ENCODE measurements at places on chromosomes 11 and 22.

GRCh38 chr11:109696191-109696897 is 274.4 kb downstream of the C11orf87 start:
- no peak for DNase-seq

- DNase-seq, result no peak
Observed at GRCh38 chr22:43256976-43257545, 70.1 kb upstream of the TTLL12 start.

DNA sequence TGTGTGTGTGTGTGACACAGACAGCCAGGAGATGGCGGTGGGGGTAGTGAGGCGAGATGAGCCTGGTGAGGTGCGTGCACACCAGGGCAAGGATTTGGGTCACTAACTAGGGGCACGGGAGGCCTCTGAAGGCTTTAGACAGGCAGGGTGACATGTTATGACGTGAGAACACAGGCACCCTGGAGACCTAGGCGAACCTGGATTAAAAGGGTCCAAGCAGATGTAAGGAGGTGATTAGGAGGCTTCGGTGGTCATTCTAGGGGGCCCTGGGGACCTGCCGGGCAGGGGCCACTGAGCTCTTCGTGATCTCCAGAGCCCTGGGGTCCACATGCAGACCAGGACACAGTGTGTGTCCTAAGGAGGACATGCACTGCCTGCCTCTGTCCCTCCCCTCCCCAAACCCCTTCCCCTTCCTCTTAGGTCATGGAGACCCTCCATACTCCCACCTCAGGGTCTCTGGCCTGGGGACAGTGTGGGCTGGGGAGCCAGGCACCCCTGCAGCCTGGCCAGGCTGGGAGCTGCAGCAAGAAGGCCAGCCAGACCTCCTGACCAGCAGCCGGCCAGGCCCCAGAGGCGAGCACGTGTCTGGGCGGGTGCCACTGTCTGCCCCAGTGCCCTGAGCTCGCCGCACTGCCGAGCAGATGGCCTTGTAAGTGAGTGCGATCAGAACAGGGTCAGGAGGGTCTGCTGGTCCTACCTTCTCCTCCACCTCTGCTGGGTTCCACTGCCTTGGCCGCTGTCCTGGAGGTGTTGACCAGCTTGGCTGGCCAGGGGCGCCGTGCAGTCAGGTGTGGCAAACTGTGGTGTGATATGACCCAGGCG is 32.1 kb downstream of the IFT27 start:
- DNase-seq, result no peak

- DNase-seq, result no peak
Observed at GRCh38 chr11:68264244-68264643, 7.5 kb downstream of the C11orf24 start.

GRCh38 chr11:78689101-78689500 is 114.4 kb upstream of the NARS2 start:
- DNase-seq, result no peak

DNA sequence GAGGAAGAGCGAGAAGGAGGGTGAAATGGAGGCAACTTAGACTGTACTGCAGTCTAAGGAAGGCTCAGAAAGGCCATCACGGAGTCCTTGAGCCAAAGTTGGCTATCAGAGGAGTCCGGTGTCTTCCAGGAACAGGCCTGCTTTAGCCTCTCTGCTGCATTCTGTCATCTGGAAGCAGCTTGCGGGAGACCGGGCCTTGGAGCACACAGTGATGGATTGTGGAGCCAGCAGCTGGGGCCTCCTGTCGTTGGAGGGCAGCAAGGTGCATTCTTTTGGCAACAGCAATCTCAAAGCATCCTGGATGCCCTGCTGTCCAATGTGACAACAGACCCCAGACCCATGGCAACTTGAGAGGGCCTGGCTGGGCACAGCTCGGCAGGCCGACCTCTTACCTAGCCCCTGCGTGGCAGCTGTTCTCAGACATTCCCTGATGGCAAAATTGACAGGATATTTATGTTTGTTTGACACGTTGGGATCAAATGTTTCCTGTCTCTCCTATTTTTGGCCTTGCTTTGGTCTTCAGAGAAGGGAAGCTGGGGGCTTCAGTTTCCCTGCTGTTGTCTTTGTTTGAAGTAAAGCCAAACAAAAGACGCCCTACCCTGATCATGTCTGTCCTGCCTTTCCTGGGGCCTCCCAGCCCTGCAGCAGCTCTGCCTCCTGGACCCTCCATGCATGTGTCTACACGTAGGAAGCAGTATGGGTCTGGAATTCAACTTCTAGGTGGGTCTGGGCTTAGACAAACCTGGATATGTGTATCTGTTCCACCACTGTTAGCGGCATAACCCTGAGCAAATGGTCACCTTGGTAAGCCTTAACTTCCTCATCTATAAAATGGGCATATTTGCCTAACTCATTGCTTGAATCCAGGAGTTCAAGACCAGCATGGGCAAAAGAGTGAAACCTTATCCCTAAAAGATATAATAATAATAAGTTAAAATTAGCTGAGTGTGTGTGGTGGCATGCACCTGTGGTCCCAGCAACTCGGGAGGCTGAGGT is 43.9 kb upstream of the LMO2 start:
- no peak for DNase-seq

DNA sequence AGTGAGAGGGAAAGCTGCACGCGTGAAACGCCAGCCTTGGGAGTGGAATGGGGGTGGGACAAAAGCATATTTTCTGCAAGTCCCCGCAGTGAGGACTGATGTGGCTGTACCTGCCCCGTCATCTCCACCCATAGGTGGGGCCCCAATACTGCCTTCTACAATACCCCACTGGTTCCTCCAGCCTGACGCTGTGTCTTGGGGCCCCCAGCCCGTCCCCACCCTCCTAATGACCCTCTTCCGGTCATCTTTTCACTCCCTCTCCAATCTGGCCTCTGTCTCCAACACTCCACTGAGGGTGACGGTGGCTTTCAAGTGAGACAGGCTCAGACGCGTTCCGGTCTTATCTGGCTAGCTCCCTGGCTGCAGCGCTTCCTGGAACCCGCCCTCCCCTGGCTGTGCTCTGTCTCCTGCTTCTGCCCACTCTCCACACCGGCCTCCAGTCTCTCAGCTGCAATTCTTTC is 104.2 kb downstream of the MICAL3 start:
- DNase-seq, result no peak

GRCh38 chr11:96538104-96538503 is 148.3 kb downstream of the JRKL start:
- no peak for DNase-seq

- DNase-seq, result no peak
Observed at GRCh38 chr11:112348480-112349029, 87.9 kb upstream of the PLET1 start.

GRCh38 chr11:99535819-99536218 is 515.1 kb downstream of the CNTN5 start:
- no peak for DNase-seq

- no peak for DNase-seq
Observed at GRCh38 chr22:18044548-18045271, 20.3 kb upstream of the MICAL3 start.

DNA sequence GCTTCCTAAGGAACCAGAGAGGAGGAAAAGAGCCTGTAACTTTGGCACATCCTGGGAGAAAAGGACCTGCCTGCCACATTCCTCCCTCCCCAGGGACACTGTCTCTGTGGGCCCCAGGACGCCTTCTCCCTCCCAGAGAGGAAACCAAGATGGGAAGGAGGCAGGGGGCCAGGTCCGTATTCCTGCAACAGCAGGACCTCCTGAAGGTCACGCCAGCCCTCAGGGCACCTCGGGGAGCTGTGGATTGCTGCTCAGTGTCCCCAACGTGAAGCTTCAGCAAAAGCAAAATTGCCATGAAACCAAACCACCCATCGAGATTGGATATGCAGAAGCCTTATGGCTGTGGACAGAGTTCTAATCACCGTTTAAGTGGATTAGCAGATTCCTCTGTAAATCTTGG is 86.7 kb downstream of the ARHGAP8 start:
- DNase-seq, result no peak

GRCh38 chr11:117662255-117662654 is 134.8 kb downstream of the DSCAML1 start:
- no peak for DNase-seq

- DNase-seq, result no peak
Observed at GRCh38 chr11:69201764-69202370, 46.1 kb downstream of the SMIM38 start.

DNA sequence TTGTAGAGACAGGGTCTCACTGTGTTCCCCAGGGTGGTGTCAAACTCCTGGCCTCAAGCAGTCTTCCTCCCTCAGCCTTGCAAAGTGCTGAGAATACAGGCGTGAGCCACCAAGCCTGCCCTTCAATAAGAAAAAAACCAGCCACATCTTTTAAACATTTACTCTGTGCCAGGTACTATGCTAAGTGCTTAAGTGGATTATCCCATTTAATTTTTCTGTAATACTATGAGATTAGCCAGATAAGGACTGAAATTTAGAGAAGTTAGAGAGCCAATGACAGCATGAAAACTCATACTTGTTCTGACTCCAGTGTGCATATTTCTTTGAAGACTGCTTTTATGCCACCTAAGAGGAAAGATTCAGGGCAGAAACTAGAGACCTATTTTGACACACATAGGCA is 35.7 kb downstream of the PPME1 start:
- no peak for DNase-seq

DNA sequence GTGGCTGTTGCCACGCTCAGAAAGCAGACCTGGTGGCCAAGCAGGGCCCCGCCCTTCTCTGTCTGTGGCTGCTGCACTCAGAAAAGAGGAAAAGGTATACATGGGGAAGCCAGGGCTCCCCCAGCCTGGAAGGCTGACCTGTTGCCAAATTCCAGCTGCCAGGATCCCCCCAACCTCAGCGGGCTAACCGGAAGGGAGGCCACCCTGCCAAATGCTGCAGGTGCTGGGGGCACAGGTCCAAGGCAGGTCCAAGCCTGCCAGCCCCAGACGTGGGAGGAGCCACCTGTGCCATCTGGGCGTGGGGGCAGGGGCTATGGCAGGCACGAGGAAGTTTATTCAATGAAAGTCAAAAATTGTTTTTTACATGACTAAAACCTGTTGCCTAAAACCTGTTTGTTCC is 2.6 kb downstream of the NPTXR start:
- DNase-seq, result no peak

DNA sequence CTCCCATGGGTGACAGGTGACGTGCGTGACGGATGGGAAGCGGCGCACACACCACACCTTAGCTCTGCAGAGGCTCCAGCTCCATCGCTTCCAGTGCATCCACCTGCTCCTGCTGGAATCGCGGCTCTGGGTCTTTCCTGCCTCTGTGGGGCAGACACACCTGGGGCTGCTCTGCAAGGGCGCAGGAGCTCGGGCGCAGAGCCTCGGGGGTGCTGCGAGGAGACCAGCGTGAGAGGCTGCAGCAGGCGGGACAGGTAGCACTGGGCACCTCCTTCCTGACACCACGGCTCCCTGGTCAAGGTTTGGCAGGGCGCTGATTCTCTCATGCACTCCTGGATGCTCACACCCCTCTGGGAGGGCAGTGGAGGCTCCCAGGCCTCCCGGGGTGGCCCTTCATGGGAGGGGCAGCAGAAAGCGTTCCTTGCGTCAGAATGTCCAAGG is 1494.3 kb downstream of the BRD1 start:
- DNase-seq, result no peak

DNA sequence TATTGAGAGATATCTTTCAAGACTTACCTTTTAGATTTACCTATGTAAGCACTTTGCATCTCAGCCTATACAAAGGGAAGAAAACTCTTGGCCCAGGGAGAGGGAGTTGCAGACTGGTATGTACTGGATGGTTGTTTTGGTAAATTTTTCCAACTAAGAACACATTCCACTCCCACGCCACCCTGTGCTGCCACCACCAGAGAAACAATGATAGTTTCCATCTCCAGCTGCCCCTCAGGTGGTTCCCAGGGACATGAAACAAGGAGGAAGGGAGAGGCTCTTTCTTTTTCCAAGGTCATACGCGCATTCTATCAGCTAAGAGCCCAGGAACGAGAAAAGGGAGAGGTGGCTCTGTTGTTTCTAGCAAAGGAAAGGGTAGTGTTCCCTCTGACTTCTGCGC is 34.4 kb downstream of the CCDC34 start:
- no peak for DNase-seq

- peak; percentile 87 for DNase-seq
Observed at GRCh38 chr11:10414659-10415058, 40.4 kb upstream of the AMPD3 start.

DNA sequence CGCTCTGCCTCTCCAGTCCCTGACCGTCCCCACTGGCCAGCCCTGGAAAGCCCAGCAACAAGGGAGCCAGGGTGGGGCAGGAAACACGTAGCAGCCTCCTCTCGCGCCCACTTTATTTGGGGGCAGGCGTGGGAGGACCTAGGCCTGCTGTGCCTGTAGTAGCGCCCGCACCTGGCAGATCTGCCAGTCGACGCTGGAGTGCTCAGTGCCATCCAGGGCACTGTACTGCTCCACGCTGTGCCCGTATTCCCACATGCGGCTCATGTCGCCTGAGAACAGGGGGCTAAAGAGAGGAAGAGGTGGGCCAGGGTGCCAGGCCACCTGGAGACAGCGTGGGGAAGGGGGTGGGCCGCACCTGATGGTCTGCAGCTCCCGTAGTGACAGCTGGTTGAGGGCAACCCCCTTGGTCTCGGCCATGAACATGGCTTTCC is 17.0 kb upstream of the DRICH1 start:
- DNase-seq, result no peak

DNA sequence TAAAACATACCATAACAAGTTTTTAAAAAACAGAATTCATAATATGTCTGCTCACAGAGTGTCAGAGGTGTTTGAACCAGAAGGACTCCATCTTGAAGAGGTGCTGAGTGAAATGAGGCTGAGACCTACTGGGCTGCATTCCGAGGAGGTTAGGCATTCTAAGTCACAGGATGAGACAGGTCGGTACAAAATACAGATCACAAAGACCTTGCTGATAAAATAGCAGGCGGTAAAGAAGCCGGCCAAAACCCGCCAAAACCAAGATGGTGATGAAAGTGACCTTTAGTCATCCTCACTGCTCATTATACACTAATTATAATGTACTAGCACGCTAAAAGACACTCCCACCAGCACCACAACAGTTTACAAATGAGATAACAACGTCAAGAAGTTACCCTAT is 116.4 kb downstream of the ARHGAP32 start:
- DNase-seq, result no peak

- no peak for DNase-seq
Observed at GRCh38 chr11:45644981-45645889, 20.2 kb downstream of the CHST1 start.

DNA sequence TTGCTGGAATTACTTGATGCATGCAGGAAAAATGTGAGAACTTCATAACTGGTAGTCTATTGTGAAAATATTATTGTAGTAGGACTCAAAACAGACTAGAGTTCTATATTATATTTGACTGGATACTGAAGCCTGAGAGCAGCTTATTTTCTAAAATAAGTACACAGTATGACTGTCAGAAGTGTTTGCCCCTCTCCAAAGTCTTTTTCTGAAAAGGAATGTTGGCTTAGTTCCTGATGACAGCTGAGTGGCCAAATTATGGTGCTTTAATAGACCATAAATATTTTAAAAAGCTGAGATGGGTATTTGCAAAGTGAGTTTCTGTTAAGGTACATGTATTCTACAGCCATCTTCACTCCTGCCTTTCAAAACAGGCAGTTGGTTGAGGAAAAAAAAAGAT is 13.1 kb downstream of the ZBED5 start:
- DNase-seq, result no peak

- DNase-seq, result no peak
Observed at GRCh38 chr11:46402957-46403902, 11.7 kb upstream of the CHRM4 start.

- DNase-seq, result no peak
Observed at GRCh38 chr22:22800716-22801115, 86.9 kb upstream of the IGLL5 start.
